ENCODE measurements at places on chromosomes 2 and 18. TPM values are rescaled to one million over a fixed set of nuclear protein-coding genes. Genes with fewer than 3 reads are reported as not detected.
A peak's percentile ranks its signal among the peaks of the same experiment; 100 is the strongest.

The LGALSL gene
- 34.8 TPM for total RNA-seq

The CRYGC gene
- total RNA-seq = not detected

- no peak for DNase-seq
These were observed 106.0 kb downstream of the DTNB start for GRCh38 chr2:25567406-25567805.

DNA sequence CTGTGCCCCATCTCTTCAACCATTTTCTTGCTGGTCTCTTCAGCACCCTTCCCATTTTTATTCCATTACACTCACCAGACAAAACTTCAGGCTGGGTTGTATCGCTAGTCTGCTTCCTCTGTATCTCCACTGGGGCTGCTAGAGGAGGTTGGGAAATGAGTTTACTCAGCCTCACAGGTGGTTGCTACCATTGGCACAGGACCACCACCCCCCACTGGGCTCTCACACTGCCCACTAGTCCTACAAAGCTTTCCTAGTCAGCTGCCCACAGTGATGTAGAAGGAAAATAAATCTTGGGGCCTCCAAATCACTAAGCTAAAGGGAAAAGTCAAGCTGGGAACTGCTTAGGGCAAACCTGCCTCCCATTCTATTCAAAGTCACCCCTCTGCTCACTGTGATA is 12.3 kb upstream of the IL1B start:
- no peak for DNase-seq

DNA sequence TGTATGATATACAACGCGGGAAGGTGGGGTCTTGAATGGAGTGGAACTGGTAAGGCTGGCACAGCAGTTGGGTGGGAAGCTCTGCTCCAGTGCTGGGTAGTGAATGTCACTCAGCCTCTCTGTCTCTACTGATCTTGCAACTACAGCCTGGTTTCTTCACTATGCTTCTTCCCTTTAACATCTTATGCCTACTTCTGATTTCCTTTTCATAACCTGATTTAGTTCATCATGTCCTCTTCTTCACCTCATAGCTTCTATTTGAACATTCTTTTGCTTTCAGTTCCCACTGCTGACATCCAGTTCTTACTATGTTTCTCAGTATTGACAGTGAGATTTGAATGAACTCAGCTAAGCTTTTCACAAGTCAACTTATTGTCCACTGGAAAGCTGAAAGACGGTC is 286.2 kb downstream of the ARL6IP6 start:
- DNase-seq = no peak

DNA sequence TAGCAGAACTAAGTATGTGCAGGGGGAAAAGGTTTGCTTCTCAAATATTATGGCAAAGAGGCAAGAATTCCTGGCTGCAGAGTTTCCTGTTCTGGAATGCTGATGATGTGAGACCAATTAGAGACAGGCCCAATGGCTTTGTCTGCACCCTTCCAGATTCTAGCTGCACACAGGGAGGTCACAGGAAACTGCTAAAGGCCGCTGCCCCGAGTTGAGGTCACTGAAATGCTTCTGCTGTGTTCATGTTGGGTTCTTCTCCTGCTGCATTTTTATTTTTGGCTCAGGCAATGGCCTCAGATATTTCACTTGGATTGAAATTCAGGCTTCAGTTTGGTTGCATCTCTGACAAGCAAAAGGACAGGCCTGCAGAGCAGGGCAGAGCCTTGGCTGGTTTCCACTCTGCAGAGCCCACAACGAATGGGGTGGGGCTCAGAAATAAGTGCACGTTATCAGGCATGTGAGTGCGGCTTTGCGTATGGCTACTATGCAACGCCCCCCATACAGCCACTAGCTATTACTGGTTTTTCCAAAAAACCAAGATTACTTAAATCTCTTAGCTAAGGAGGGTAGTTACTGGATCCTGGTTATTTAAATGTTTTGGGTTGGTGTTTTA is 66.9 kb upstream of the FZD5 start:
- peak; percentile 50 for DNase-seq

Measured in colonic mucosa (tissue), 4 donors.